ENCODE measurements at places on chromosomes 7 and 10.

- DNase-seq, result no peak
Observed at GRCh38 chr7:30553141-30553540, 41.5 kb upstream of the GARS1 start.

DNA sequence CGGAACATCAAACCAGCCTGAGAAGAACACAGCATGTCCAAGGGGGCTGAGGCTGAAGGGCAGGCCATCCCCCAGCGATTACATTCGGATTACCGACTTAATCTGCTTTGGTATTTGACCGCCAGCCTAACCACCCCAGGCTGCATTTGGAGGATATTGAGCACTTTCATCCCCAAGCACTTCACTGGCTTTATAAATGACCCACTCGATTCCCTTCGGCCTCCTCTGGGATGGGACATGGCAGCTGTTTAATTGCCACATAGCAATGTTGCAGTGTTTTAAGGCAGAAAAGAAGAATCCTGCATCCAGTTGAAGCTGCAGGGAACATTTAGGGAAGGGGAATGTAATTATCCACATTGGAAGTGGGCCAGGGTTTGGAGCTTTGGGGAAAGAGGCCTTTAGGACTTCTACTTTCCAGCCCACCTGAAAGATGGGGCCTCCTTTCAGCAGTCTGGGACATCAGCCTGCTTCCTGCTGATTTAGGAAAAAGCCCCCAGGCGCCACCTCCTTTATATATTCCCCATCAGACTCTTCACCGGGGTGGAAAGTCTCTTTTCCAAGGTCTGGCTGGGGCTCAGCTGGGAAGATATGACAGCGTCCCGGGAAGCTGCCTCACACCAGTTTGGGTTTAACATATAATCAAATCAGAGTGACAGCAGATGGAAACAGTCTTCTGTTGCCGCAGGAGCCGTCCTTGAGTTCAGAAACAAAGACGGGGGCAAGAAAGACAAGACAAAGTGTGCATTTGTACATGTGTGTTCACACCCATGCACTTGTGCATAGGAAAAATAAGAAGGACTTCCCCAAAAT is 9.2 kb downstream of the DPCD start:
- DNase-seq, result no peak

DNA sequence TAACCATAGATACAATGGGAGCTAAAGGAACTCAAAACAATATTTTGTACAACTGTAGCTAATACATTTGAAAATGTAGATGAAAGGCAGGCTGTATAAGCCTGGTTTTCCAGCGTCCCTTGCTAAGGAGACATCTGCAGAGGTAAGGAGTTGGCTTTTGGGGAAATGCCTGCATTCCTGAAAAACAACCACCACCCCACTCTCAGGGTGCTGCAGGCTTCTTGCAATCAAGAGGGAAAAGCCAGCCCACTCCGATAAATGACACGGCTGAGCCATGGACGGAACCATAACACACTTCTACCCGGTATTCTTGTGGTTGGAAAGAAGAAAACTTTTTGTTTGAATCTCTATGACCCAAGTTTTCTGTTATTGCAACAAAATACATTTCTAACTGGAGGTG is 200.3 kb downstream of the TEX36 start:
- no peak for DNase-seq

- DNase-seq, result no peak
Observed at GRCh38 chr10:108388706-108389105, 1224.2 kb upstream of the SORCS1 start.

DNA sequence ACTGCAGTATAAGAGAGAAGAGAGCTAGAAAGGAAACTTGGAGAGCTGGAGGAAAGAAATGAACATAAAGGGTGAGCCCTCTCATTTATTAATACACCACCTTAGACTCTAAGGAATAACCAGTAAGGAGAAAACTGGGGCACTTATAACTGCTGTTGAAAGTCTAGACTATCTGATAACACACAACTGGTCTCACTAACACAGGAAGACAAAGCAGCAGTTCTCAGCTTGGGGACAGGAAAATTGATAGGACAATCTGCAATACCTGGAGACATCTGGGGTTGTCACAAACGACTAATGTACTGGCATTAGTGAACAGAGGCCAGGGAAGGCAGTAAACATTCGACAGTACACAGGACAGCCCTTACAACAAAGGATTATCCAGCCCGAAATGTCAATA is 6.8 kb downstream of the ELMO1 start:
- DNase-seq, result no peak

GRCh38 chr7:128934361-128935341 is 3.1 kb upstream of the IRF5 start:
- no peak for DNase-seq

DNA sequence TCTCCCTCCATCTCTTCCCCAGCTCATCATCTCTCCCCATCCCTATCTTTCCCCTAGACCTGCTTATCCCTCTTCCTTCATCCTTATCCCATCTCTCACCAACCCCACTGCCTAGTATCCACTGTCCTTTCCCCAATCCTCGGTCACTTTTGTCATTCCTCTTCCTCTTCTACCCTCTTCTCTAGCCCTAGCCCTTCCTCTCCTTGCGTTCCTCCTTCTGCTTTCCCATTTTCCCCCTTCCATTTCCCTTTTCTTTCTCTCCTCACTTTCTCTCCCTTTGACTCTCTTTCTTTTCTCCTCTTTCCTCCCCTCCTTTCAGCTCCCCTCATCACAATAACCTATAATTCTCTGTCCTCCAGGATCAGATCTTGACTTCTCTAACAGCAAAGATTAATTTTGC is 83.6 kb downstream of the POLL start:
- DNase-seq, result no peak

All from NCI-H1694 treated with DMSO at 0.1 percent for 48 hours (cell line).